Effector CD4-positive, alpha-beta T cell (primary cell): ENCODE measurements at places on chromosomes 3 and 15.
A peak's percentile ranks its signal among the peaks of the same experiment; 100 is the strongest.

- DNase-seq = no peak
Observed at GRCh38 chr3:112640930-112641801, at the start of gene CCDC80. Gene CCDC80, minus strand, starts transcription at chr3:112641143. Its CDS starts 1,238 bp downstream, at chr3:112639905.

DNA sequence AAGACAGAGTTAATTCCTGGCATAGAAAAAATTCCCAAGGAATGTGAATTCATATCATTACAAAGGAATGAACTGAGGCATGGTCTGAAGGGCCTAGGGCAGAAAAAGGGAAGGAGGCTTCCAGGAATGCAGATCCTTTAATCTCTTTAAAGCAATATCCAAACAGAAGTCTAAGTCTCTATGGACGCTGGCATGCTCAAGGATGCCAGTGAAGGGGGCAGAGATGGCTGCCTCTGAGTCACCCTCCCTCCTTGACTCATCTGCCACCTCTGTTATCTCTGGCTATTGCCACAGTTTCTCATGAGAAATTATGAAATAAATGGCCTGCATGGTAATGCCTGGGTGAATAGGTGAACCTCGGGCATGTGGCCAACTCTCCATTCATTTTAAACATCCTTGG, 96.3 kb upstream of the BCL6 start:
- no peak for DNase-seq

DNA sequence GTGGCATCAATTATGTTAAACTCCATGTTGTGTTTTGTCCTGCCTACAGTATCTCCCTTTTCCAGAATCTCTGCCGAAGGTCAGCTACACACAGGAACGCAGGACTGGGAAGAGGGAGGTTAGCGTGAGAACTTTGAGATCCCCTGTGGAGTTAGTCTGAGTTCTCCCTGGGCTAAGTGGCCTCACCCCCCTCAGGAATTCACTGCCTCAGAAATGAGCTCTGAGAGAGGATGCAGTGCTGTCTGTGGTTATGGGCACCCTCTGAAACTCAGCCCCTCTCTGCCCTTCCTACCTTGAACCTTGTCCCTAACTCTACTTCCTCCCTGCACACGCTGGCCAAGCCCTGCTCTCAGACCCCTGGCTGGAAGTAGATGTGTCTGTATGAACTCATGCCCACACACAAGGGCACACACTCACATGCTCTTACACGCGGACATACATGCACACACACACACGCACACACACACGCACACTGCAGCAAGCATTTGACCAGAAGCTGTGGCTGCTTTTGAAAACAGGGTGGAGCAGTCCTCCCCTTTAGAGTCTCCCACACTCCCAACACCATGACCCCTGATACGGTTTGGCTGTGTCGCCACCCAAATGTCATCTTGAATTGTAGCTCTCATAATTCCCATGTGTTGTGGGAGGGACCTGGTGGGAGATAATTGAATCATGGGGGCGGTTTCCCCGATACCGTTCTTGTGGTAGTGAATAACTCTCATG, 5.3 kb upstream of the VIPR1 start:
- no peak for DNase-seq

GRCh38 chr15:76863693-76864092, 41.4 kb downstream of the SCAPER start:
- DNase-seq = no peak

- no peak for DNase-seq
Observed at GRCh38 chr3:79249701-79250100, 518.1 kb downstream of the ROBO1 start.

DNA sequence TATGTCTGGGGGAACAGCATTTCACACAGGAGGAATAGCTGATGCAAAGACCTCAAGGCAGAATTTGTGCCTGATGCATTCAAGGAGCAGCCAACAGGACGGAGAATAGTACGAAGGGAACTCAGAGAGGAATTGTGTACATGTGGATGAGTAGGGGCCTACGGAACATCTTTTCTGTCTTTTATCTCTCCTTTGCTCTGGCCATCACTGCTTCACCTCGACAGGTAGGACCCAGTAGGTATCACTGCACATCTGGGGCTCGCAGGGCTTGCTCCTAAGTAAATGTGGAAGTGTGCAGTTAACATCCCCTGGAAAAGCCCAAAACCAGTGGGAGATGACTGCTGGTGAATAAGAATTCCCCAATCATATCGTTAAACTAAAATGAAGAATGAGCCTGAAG, 56.4 kb upstream of the POU1F1 start:
- DNase-seq = no peak

GRCh38 chr3:192042116-192042515, 581.2 kb downstream of the PYDC2 start:
- no peak for DNase-seq

DNA sequence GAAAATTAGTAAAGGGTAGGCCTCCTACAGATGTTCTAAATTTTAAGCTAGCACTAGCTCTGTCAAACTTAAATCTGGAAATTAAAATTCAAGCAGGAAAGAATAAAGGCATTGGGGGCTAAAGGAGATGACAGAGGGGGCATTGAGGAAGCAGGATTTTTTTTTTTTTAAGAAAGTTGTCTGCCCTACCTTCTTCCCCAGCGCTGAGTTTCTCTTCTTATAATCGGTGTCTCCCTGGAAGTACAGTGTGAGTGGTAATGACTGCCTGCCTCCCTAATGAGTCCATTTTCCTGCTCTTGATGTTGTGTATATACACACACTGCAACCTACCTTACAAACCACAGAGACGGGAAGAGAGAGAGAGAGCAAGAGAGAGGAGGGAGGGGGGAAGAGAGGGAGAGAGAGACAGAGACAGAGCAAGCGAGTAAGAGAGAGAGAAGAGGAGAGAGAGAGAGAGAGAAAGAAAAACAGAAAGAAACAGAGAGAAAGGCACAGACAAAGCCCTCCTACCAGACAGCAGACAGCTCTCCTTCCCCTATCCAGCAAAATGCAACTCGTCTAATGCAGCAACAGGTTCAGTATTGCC, 47.0 kb downstream of the ZBTB20 start:
- DNase-seq = peak; percentile 4

- no peak for DNase-seq
Observed at GRCh38 chr3:22942981-22943380, 260.1 kb upstream of the UBE2E2 start.

DNA sequence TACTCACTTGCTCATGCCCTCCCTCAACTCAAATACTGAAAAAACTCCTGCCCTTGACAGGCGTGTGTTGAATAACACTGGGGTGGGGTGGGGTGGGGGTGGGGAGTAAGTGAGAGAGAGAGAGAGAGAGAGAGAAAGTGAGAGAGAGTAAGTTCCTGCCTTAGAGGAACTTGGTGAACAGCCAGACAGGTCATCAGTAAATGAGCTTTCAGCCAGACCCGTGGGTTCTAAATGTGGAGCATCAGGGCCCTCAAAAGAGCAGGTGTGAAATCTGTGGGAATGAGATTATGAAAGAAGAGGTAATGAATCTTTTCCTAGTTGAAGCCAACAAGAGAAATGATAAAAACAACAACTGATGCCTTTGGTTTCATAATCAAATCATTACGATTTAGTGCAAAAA, 134.4 kb upstream of the FAM3D start:
- no peak for DNase-seq

GRCh38 chr3:108381529-108382140, 85.3 kb downstream of the HHLA2 start:
- no peak for DNase-seq

DNA sequence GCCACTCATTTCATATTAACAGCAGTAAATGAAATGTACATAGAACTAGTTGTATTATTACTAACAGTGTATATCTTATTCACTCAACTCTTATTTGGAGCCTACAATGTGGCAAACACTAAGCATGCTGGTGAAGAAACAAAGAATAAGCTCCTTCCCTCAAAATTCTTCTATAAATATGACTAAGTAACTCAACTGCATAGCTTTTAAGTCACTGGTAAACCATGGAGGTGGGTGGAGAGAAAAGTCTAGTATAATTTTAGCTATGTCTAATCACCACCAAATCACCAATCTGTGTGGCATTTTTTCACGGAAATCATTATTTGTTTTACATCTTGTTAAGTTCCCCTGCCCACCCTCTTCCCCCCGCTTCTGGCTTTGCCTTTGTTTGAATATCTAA, 17.5 kb downstream of the COPS2 start:
- DNase-seq = no peak

DNA sequence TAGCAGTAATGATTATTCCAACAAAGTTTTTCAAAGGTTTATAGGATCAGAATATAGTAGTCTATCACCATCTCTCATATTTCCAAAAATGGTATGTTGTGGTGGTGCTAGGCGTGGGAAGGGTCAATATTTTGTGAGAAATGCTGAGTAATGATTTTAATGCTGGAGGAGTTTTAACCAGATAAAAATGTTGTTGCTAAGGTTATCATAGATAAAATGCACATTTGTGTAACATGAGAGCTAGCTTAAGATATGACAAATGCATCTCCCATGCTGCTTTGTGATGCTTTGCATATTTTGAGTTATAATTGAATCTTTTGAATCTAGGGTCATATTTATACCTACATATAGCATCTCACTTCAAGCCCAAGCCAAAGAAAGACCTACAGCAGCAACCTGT, 103.9 kb upstream of the ROBO1 start:
- DNase-seq = no peak

- DNase-seq = no peak
Observed at GRCh38 chr15:71567173-71567572, 243.2 kb upstream of the NR2E3 start.

GRCh38 chr15:65791335-65792137, 557 bp downstream of the DENND4A start:
- DNase-seq = peak; percentile 42

GRCh38 chr15:66625974-66626373, 60.2 kb upstream of the LCTL start:
- no peak for DNase-seq

DNA sequence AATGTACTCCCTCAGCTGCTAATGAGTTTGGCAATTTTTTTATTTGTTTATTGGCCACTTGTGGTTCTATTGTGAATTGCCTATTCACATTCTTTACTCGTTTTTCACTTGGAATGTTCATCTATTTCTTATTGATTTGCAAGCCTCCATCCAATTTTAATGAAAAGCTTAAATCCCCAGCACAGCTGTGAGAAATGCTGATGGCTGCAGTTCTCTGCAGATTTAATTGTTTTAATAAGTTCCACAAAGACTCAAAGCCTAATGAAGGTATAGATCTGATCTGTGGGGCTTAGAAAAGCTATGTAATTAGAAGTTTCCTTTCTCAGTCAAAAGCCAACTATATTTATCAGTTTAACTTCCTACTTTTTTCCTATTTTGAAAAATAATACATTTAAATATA, 41.5 kb downstream of the LYZL4 start:
- DNase-seq = no peak

GRCh38 chr3:196111939-196112386, 30.1 kb upstream of the TFRC start:
- DNase-seq = no peak
